Amygdala (tissue), 56 donors: ENCODE measurements at places on chromosomes 16 and 17.

DNA sequence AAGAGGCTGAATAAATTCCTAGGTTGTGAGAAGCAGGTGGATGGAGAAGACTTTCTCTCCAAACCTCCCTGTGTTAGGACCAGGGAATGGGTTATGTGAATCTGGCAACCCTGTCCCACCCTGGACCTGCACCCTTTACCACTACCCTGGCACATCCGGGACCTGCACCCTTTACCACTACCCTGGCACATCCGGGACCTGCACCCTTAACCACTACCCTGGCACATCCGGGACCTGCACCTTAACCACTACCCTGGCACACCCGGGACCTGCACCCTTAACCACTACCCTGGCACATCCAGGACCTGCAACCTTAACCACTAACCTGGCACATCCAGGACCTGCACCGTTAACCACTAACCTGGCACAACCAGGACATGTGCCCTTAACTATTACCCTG lies 207.0 kb upstream of the CACNG3 start:
- no peak for DNase-seq

GRCh38 chr16:582614-583331 lies 7.1 kb upstream of the RAB40C start:
- DNase-seq = no peak

DNA sequence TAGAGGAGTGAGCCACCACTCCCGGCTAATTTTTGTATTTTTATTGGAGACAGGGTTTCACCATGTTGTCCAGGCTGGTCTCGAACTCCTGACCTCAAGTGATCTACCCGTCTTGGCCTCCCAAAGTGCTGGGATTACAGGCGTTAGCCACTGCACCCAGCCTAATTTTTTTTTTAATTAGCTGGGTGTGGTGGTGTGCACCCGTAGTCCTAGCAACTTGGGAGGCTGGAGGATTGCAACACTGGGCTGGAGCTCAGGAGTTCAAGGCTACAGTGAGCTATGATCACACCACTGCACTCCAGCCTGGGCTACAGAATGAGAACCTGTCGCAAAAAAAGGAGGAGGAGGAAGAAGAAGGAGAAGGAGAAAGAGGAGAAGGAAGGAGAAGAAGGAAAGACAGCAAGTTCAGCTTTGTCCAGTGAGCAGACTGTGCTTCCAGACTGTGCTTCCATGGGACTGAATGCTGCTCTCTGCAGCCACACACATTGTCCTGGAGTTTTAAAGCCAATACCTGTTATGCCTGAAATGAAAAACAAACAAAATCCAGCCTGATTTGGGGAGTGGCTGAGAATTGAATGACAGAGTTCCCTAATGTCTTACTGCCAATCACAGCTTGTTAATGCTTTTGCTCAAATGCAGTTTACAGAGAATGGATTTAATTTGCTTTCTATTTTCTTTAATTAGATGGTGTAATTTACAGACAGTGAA lies 2.8 kb upstream of the TNFRSF13B start:
- DNase-seq = no peak

- DNase-seq = no peak
Measured at GRCh38 chr17:26963163-26963503, 330.8 kb upstream of the WSB1 start.

GRCh38 chr16:86343027-86343795 lies 167.1 kb upstream of the FOXF1 start:
- no peak for DNase-seq

DNA sequence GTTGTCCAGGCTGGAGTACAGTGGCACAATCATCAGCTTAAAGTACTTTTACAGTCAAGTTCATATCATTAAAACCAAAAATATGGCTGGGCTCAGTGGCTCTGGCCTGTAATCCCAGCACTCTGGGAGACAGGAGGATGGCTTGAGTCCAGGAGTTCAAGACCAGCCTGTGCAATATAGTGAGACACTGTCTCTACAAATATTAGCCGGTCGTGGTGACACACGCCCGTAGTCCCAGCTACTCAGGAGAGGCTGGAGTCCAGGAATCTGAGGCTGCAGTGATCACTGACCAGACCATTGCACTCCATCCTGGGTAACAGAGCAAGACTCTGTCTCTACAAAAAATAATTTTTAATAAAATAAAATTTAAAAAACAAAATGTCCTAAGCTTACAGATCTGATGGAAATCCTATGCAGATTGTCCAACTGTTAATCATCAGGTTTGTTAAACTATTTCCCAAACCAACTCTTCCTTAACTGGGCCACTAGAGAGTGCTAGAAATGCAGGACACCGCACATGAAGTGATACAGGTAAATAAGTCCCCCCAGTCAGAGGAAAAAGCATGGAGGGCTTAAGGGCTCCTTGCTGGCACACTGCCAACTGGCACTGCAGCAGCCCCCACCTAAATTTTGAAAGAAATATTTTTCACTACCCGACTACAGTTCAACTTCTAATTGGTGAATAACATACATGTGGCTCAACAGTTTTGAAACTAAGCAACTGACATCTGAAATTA lies 2.8 kb downstream of the USP22 start:
- no peak for DNase-seq

- DNase-seq = no peak
Measured at GRCh38 chr16:15640966-15641365, 2.0 kb downstream of the MARF1 start.

DNA sequence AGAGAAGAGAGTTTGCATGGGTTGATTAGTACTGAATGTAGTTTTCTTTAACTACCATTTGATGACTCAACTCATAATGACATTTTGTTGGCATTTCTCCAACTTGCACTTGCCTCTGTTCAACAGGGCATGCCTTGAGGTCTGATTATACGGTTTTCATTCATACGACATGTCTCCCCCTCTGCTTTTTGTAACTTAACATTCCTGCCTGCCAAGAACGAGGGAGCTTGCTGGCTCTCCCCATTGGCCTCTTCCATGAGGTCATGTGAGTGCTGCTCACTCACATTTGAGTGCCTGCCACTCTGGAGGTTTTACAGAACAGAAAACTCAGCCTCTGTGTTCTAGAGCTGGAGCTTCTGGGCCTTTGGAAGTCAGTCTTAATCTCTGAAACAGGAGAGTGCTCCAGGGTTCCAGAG lies 19.7 kb downstream of the MAP2K6 start:
- no peak for DNase-seq

- DNase-seq = no peak
Measured at GRCh38 chr16:66910175-66910940, 8.3 kb downstream of the CDH16 start.

DNA sequence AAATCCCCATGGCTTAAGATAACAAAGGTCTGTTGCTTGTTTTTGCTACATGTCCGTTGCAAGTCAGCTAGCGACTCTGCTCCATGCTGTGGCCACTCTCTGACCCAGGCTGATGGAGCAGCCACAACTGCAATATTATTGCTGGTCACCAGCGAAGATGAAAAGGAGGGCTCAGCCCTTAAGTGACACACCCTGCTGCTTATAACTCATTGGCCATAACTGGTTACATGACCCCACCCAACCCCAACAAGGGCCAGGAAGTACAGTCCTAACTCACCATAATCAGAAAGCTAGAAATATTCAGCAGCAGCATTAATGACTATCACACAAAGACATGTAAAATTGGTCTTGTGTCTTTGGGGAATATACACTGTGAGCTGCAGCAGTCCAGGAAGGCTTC lies 224.3 kb downstream of the SOX9 start:
- DNase-seq = no peak

DNA sequence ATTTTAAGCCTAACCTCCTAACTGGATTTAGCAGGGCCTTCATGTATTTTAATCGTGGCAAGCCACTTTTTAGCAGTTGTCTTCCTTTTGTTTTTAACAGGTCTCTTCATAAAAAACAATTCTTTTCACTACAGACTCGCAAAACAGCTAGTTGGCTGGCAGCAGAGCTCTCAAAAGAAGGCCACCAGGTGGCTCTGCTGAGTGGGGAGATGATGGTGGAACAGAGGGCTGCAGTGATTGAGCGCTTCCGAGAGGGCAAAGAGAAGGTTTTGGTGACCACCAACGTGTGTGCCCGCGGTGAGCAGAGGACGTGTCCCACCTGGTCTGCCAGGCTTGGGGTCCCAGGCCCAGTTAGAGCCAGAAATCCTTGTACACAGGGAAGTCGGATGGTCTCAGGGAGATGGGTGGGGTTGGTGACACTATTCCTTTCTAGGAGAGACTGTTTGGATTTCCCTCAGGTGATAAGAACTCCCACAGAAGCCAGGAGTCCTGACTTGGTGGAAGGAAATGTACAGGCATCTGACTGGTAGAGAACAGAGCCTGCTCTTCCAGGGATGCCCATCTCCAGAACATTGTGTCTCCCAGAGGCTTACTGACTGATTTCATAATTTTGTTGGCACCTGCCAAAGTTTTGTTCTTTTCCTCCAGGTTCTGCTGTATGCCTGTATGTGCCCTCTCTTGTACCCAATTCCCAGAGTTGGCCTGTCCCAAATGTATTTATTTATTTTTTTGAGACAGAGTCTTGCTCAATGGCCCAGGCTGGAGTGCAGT lies 14.9 kb upstream of the DDX19A start:
- DNase-seq = no peak

GRCh38 chr16:35743101-35743692 lies 2283.8 kb downstream of the TP53TG3F start:
- DNase-seq = no peak

DNA sequence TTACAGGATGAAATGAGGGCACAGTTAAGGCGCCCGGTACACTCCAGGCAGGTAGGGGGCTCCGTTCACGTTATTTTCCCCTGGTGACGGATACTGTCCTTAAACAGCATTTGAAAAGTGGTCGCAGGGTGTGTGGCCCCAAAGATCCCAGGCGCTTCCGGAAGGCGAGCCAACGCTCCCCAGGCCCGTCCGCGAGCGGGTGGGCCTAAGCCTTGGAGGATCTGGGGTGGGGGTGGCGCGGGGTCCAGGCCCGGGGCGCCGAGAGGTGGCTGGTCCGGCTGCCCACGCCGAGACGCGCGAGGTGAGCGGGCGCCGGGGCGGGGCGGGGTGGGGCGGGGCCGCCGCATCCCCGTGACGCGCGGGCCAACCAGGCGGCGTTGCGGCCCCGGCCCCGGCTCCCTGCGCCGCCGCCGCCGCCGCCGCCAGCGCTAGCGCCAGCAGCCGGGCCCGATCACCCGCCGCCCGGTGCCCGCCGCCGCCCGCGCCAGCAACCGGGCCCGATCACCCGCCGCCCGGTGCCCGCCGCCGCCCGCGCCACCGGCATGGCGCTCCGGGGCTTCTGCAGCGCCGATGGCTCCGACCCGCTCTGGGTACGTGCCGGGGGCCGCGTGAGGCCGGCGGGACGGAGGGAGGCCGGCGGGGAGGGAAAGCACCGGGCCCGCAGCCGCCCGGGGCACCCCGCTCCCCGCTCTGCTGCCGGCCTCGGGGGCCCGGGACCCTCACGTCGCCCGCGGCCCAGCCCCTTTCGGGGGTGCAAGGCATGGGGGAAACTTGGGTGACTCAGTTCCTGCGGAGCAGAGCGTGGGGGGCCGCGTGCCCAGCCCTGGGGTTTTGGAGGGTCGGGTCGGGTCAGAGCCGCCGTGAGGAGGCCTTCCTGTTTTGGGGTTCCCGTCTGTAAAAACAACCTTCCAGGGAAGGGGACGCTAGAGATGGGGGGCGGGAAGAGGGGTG lies at the start of gene ABCC1:
ABCC1 (plus strand) TSS at position 407 of the 951 bp plus-strand sequence; CDS start at position 543, 136 bp downstream.
- no peak for DNase-seq

- no peak for DNase-seq
Measured at GRCh38 chr16:78460428-78460827, 361.0 kb downstream of the WWOX start.

DNA sequence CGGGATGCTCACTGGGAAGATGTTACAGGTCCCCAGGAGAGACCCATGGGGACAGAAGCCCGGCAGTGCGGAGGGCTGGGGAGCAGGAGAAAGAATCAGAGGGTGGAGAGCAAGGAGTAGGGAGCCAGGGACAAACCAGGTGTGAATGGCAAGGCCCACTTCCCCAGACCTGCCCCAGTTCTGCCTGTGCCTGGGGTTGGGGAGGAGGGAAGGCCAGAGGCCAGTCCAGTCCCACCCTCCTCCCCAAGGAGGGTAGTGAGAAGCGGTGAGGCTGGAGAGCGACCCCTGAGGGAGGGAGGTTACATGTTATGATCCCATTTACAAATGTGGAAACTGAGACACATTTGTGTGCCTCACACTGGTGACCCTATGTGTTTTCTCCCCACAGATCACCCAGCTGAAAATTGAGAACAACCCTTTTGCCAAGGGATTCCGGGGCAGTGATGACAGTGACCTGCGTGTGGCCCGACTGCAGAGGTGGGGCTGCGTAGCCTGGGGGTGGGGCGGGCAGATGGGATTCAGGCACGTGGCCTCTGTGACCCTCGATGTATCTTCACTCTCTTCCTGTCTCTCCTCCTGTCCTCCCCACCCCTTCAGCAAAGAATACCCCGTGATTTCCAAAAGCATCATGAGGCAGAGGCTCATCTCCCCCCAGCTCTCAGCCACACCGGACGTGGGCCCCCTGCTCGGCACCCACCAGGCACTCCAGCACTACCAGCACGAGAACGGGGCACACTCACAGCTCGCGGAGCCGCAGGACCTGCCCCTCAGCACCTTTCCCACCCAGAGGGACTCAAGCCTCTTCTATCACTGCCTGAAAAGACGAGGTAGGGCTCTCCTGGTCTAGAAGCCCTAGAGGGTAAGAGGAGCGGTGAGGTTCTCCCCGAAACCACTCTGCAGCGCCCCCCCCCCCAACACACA lies 27.5 kb downstream of the TBX4 start:
- no peak for DNase-seq

- no peak for DNase-seq
Measured at GRCh38 chr16:68257906-68258800, 6.2 kb upstream of the SLC7A6 start.

- no peak for DNase-seq
Measured at GRCh38 chr17:33970279-33970678, 284.8 kb upstream of the CCL2 start.

DNA sequence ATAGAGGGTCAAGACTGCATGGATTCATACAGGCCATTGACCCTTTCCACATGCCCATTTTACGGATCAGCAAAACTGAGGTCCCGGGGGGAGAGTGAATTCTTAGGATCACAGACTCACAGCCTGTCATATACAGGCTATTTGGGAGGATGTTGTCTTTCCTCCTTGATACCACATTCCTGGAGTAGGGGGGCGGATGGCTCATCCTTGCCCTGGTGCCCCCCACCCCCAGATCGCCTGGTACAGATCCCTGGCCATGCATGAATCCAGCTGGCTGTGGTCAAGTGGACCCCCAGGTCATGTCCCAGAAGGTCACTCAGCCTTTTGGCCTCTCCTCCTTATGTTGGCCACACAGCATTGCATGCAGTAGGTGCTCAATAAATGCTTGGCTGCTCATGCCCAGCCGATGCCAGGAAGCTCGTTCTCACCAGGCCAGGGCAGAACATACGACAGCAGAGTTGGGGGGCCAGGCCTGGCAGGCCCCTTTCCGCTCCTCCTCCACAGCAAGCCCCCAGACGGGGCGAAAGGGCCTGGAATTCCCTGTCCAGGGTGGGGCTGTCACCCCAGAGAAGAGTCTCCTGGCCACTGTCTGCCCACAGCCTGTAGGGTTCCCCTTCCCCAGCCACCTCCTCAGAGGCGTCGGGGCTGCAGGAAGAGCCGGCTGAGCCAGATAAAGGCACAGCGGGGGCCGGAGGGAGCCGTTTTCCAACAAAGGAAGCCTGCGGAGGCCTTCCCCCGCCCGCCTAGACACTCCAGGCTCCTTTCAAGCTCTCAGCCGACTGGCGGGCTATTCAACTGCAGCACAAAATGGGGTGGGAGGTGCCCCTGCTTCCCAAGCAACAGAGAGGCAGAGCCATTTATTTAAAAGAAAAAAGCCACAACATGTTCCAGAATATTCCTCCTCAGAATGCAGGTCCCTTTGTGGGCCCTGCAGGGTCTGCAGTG lies 215.7 kb upstream of the CIBAR2 start:
- peak; percentile 53 for DNase-seq
